ENCODE measurements at places on chromosomes 3 and 15. TPM values are rescaled to one million over a fixed set of nuclear protein-coding genes. Genes with fewer than 3 reads are reported as not detected.

DNA sequence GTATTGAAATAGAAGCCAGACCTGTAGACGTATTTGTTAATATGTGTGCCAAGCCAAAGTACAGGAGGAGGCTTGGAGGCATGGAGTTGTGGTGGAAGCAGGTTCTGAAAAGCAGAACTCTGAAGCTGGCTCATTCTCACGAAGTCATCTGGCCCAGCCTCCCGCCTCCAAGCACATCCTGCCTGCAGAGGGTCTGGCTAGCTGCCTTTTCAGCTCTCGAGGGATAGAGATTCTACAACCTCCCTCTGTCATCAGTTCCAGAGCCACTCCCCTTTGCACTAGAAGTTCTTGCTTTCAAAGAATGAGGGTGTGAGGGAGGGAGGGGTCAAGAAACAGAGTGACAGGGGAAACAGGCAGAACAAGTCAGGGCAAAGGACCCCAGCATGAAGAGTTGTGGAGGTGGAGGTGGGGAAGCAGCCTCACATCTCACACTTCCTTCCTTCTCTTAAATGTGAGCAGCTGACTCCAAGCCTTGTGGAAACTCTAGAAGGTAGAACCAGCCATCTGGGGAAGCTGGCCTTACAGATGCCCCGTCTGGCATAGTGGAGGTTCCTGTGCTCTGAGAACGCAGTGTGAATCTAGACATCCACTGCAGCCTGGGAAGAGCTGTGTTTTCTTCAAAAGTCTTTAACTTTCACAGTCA, 95.3 kb downstream of the SLC49A4 start:
- no peak for DNase-seq

- DNase-seq, result no peak
These were observed 46.3 kb downstream of the GPR171 start for GRCh38 chr3:151156618-151157216.

Gene ZNF619
- 3.7 TPM for total RNA-seq

Gene MB21D2
- 7.2 TPM for total RNA-seq

DNA sequence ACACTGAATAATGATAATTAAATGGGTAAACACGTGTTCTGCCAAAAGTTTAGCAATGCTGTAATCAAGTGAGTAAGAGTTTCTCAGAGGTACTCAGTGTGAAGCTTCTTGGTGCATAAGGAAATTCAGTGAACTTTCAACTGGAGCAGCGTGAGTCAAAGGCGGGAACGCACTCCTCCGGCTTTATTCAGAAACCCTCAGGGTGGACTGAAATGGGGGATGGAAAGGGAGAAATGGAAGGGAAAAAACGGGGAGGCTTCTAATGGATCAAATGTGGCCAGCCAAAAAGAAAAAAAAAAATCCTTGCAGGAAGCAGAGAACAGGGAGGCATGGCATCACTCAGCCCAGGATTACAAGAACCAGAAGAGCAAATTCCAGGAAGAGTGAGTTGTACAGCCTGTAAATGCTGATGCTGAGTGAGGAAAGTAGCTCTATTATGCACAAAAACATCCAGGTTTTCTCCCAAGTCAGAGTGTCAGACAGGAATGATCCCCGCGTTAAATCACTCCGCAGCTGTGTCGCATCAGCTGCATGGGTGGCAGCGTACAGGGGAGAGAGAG, 85.3 kb downstream of the ASB7 start:
- peak; percentile 91 for DNase-seq

- DNase-seq, result no peak
These were observed 185.5 kb downstream of the MBNL1 start for GRCh38 chr3:152454076-152454875.

Gene CNOT10
- 10.8 TPM for total RNA-seq

- no peak for DNase-seq
These were observed 20.2 kb upstream of the PARP14 start for GRCh38 chr3:122660297-122660974.

Gene ICE2
- total RNA-seq, result 17.4 TPM

DNA sequence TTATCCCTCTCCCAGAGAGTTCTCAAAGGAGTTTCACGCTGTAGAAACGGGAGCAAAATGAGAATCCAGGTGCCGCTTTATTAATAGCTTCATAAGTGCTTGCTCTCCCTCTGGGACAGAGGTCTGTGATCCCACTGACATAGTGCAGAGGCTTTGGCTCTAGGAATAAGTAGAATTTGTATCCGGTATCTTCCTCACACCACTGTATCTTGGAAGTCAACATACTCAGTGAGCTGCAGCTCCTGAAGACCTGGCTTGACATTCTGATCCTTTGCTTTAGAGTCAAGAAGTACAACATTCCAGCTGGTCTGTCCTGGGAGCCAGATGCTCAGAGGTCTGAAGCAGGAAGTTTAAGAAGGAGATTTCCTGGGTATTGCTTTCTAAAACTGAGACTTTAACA, 323.0 kb downstream of the LPP start:
- no peak for DNase-seq

Gene SMAD6
- total RNA-seq, result 9.4 TPM

DNA sequence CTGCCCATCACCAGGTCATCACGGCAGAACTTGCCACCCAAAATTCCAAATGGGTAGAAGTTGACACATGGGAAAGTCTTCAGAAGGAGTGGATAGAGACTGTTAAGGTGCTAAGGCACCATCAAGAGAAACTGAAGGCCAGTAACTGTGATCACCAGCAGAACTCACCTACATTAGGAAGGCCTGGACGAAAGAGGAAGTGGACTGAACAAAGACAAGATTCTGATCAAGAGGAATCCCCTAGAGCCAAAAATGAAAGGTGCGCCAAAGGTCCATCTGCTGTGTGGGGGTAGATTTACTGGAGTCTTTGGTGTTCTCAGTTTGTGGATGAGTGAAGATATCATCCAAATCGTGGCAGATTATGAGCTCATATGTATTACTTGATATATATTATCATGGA, 46.3 kb upstream of the P3H2 start:
- no peak for DNase-seq

DNA sequence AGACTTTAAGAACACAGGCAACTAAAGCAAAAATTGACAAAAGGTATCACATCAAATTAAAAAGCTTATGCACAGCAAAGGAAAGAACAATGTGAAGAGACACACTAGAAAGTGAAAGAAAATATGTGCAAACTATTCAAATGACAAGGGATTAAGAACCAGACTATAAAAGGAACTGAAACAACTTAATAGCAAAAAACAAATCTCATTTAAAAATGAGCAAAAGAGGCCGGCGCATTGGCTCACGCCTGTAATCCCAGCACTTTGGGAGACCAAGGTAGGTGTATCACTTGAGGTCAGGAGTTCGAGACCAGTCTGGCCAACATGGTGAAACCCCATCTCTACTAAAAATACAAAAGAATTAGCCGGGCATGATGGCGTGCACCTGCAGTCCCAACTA, 14.4 kb downstream of the NGLY1 start:
- DNase-seq, result no peak

- DNase-seq, result no peak
These were observed 24.9 kb downstream of the ZMAT3 start for GRCh38 chr3:179046497-179047353.

DNA sequence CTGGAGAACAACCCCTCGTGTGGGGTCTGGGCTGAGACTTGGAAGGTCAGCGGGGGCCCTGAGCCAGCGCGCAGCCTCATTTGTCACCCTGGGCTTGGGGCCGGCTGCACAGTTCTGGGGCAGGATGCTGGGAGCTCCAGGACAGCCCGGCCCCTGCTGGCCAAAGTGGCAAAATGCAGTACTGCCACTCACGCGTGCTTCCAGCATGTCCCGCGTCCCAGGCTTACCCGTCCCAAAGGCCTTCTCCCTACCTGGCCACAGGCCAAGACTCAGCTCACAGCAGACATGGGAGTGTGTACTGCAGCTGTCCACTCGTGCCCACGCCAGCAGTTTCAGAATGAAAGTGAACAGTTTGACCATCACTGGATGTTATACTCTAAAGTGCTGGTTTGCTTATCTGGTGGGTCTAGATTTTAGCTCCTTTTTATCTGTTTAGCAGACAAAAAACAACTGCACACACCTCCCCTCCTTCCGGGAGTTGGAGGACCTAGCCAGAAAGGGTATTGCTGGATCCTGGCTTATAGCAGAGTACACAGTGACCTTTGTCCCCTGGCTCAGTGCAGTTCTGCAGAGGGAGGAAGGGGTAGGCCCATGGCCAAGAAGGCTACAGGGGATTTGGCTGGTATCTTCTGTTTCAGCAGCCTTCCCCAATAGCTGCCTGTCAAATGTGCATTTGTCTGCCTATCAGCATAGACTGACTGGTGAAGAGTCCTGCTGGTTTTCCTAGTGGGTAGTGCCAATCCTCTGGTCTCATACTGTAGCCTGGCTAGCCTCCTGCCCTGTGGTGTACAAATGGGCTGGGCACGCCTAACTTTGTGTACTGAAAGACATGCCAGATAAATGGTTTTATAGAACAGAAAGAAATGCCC, 23.2 kb upstream of the IP6K2 start:
- peak; percentile 95 for DNase-seq

DNA sequence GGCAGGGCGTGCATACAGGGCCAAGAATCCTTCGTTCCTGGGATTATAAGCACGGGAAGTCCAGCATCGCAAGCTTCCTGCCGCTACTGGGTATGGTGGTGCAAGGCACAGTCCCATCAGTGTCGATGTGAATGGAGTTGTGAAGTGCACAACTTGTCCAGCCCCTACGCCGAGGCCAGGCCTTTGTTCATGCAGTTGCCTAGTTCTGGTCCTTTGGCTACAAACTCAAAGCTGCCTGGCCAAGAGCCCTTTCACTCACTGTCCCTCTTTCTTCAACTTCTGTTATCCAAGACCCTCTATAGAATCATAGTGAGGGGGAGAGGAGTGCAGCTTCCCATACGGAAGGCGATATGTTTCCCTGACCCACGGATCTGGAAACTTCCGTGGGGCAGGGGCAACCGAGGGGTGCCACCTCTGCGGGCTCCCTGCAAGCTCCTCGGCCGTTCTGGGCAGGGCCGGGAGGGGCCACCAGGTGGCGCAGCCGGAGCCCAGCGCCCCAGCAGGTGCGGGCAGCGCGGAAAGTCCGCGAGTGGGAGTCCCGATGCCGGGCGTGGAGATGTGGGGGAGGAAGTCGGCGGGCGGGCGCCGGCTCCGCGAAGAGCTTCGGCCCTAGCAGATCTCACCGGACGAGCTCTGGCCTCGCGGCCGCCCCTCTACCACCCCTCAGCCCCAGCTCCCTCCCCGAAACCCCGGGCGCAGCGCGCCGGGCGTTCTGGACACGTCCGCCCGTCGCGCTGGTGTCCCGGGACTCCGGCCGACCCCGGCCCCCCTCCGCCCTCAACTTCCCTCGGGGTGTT, 693 bp downstream of the RASGRP1 start:
- peak; percentile 91 for DNase-seq

DNA sequence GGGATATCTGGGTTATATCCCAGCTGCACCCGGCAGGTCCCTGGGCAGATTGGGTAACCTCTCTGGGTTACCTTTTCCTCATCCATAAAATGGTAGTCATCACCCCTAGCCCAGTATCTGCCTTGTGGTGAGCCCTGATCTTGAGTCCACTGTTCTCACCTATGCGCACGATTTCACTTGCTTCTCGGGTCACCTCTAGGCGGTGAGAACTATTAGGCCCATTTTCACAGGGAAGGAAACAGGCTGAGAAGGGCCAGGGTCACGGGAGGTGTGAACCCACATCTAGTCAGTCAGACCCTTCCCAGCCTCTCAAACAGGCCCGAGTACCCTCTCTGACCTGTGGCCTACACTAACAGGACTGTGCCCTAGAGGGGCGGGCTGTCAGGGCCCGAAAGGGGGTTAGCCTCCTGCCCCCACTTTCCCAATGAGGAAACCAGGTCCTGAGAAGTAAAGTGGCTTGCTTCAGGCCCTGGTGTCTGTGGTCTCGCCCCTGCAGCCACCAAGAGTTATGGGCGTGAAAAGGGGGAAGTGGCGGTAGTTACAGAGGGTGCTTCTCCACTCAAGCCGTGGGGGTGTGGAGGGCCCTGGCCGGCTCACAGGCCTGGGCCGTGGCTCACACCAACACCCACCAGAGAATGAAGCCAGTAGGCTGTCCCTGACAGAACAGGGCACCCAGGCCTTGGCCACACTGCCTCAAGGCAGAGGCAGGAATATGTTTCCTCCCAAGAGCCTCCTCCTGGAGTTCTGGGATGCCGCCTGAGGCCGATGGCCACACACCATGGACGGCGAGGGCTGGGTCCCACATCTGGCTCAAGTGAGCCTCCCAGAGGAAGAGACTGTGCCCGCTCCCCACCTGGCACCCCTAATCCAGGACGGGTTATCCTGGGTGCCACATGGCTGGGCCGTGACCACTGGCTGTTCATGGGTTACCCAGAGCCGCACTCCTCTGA, 19.5 kb downstream of the PSTPIP1 start:
- no peak for DNase-seq

- DNase-seq, result no peak
These were observed 188.3 kb downstream of the PLCH1 start for GRCh38 chr3:155556531-155556930.

DNA sequence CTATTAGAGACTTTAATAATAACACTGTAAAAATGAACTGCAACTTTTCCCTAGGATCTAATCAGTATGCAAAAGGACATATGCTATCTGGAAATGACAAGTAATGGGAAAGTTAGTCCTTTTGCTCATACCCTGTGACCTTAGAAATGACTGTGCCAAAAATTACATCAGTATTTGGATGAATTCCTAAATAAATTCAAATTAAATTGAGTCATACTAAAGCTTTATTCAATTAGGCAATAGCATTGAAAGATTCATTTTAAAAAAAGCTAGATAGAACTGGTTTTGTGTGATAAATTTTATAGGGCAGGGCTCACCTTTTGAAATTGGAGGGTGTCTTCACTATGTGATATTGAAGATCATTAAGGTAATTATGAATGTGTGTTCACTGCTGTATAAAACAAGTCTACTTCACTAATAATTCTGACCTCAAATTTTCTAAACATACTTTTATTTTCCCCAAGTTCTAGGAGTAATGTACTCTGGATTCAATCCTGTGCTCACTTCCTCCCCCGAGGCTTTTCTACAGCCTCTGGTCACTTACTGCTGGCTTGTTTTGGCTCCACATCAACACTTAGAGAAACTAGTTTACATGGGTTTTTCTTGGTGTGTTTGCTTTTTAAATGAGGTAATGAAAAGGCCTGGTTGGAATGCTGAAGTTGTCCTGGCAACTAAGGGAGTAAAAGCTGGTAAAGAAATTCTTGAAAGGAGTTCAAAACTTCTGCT, 44.4 kb upstream of the SPTSSB start:
- DNase-seq, result no peak

Gene GATA2
- 15.4 TPM for total RNA-seq

GRCh38 chr3:52253314-52254304, 8.1 kb downstream of the PPM1M start:
- no peak for DNase-seq
